ENCODE measurements at places on chromosomes 2 and 18.

DNA sequence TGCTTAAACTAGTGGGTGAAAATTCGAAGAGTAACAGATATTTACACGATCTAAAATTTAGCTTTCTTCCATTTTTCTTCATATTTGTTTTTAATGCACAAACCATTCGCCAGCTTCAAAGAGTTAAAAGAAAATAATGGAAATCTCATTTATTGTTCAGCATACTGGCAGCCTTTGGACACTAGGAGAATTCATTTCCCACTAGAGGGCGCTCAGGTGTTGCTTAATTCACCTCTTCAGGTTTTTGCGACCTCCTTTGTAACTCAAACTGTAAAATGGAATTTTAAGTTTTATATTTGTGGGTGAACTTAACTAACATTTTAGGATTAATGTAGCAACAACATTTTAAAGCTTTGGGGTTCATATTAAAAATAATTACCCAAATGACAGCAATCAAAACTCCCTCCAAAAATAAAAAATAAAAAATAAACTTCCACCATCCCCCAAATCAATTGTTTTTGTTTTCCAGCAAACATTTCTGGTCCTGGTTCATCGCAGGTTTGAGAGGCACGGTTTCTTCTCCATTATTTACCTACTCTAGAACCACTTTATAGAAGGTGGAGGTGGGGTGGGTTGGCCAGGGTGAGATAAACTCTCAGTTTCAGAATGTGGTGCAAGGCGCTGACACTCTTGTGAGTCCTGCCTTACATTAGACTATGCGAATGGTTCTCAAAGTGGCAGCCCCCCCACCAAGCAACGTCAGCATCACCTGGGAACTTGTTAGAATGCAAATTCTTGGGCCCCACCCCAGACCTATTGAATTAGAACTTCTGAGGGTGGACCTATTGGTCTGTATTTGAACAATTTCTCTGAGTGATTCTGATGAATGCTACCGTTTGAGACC, 24.7 kb upstream of the PNPT1 start:
- DNase-seq = peak; percentile 51

DNA sequence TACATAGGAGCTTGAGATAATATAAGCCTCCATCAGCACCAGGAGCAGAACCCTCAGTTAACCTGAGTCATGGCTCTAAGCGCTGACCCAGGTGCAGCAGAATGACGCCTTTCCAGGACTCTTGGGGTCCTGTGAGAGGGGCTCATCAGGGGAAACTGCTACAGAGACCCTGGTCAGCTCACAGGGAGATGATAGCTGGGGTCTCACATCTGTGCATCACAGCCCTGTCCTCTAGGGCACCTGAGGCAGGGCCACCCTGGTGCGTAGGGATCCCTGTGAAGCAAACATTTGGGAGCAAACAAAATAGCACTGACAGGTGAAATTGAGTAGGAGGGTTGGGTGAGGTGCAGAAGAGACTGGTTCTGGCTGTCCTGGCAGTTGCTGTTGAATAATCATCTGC, 219.2 kb downstream of the SH3RF3 start:
- DNase-seq = no peak

- DNase-seq = no peak
Observed at GRCh38 chr2:37143974-37144373, 12.8 kb downstream of the EIF2AK2 start.

GRCh38 chr2:85237849-85238565, 89.8 kb downstream of the TGOLN2 start:
- DNase-seq = no peak

DNA sequence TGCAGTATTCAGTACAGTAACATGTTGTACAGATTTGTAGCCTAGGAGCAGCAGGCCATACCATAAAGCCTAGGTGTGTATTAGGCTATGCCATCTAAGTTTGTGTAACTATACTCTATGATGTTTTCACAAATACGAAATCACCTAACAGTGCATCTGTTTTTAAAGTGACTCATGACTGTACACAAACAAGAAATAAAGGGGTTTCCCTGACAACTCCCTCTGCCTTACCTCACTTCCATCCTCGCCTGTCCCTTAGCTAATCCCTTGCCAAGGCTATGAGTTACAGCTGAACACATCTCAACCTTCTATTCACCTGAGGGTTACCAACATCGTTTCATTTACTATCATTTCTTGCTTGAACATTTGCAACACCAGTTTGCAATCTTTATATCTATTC, 78.6 kb upstream of the RPRM start:
- DNase-seq = no peak
